ENCODE measurements at places on chromosomes 13 and 19.
A peak's percentile ranks its signal among the peaks of the same experiment; 100 is the strongest.

DNA sequence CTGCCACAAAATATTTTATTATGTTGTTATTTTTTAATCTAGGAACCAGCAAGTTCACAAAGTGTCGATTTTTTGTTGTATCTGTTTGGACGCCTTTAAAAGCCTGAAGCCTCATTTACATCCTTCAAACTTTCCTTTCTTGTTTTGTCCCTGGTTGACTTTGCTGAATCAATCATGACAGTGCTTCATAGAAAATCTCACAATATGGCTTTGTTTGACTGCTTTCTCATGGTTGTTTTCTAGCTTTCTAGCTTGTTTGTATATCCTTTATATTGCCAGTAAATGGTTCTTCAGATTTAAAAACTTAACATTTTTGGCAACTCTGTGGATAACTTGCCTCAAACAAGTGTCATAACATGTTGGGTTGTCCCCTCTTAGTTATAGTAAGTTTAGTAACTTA lies 84.1 kb upstream of the ATXN8OS start:
- DNase-seq, result no peak

DNA sequence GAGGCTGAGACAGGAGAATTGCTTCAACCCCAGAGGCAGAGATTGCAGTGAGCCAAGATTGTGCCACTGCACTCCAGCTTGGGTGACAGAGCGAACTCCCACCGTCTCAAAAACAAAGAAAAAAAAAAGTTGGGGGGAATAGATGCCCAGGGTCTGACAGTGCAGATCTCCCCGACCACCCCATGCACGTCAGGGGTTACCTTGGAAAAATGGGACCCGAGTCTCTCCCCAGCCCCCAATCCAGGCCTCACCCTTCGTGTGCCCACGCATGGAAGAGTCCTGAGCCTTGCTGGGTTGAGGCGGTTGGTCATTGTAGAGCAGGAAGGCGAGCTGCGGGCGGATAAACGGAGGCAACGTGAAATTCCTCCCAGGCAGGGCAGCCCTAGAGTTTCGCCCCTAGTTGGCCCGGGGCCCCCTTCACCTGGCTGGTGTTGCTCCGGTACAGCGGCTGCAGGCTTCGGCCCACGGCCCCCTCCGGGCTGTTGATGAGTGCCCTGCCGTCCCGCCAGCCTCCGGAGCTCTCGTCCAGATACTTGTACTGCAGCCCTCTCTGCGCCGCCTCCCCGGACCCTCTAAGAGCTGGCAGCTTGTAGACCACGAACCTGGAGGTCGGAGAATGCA lies 588 bp downstream of the DNASE2 start:
- DNase-seq, result no peak

- DNase-seq, result no peak
Observed at GRCh38 chr13:48192411-48192935, 40.5 kb upstream of the ITM2B start.

GRCh38 chr19:45817725-45818301 lies 2.7 kb upstream of the RSPH6A start:
- no peak for DNase-seq

DNA sequence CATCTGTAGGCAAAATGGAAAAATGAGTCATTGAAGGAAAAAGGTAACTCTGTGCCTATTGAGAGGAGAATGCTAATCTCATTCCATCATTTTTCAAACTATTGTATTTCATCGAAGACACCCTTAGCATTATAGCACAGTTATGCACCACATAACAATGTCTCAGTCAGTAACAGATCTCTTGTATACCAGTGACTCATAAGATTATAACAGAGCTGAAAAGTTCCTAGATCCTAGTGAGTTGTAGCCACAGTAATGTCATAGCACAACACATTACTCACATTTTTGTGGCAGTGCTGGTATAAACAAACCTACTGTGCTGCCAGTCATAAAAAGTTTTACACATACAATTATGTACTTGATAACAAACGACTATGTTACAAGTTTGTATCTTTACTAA lies 1077.6 kb downstream of the DIAPH3 start:
- no peak for DNase-seq

- DNase-seq, result no peak
Observed at GRCh38 chr13:70297189-70297616, 189.0 kb upstream of the KLHL1 start.

DNA sequence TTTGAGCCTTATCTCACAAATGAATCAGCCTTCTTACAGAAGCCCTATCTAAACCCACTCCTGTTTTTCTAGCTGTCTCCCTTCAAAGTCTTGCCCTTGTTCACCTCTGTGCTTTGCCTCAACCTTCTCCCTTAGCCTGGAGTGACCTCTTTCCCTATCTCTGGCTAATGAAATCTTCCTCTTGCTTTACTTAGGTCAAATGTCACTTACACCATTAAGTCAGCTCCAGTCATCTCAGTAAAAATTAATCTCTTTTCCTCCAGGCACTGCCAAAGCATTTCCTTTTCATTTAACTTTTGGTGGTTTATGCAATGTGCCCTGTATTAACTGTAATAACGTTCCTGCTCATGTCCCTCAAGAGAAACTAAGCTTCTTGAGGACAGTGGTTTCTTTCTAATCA lies 596.5 kb upstream of the MIR17HG start:
- DNase-seq, result no peak

DNA sequence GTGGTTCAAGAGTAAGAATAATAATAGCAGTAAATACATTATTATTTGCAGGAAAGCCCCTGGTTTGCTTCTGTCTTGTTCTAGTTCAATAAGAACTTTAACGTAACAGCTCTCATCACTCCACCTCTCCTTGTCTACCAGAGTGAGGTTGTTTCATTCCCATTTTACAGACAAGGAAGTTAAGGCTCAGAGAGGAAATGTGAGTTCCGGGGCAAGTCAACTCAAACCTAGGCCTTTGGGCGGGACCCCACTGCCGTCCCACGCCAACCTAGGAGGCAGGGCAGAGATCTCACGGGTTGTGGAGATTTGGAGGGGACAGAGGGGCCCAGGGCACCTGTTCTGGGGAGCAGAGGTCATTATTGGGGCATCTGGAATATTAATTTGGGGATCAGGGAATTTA lies 1.5 kb downstream of the MAP4K1 start:
- DNase-seq, result no peak

- DNase-seq, result no peak
Observed at GRCh38 chr19:20669263-20669662, 7.9 kb upstream of the ZNF626 start.

DNA sequence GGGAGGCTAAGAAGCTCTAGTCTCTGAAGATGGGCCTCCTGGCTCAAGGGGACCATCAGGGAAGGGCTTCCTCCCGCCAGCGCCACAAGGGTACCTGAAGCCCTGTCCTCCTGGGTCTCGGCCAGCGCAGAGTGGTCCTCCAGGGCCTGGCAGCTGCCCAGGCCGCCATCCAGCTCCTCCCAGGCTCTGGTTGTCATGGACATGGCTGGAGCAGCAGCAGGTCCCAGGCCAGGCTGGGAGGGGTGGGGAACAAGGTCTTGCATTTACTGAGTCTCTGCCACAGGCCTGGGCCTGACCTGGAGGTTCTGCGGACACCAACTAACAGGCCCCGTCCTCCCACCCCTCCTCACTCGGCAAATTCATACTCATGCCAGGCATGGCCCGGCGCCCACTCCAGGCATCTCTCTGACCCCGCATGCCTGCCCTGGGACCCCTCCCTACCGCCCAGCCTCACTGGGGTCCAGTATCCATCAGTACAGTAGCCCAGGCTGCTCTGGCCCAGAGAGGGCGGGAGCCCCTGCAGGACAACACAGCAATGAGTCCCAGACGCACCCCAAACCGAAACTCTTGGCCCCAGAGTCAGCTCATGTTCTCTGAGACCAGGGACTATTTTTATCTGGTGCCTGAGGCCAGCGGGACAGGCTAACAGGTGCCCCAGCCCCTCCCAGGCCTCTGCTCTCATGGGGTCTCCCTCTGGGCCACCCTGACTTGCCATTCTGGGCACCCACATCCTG lies 938 bp downstream of the JSRP1 start:
- no peak for DNase-seq

GRCh38 chr19:30665449-30665848 lies 293.3 kb downstream of the ZNF536 start:
- DNase-seq, result no peak

DNA sequence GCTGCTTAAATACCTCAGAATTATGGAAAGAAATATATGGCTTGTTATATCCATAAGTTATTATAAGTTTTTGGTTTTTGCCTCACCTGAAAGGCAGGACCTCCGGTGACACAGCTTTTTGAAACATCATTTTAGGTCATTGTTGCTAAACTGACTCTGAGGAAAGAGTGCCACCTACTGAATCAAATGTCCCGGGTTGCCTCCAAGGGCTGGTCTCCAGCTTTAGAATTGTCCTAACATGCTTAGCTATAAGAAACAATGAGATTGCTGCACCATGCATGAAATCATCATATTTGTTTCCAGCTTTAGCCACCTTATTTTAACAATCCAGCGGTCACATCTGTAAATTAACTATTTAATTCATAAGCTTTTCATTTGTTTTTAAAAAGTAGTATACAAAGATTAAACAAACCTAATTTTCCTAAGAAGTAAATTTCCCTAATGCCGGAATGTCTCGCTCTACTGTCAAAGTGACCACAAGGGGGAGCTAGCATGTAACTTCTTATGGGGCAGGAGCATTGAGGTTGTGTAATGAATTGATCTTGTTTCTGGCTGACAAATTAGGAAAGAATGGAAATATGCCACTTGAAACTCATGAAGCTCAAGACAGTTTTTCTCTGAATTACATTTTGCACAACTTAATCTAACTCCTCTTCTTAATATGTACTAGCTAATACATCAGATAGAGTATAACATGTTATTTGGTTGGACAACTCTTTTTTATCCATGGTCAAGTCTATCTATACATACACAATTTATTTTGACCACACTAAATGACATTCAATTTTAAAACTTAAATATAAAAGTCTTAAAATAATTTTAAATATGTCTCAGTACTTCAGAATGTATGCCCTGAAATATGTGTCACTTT lies 6.7 kb upstream of the PCDH17 start:
- DNase-seq, result no peak

- DNase-seq, result peak; percentile 1
Observed at GRCh38 chr13:97434397-97435201, 630 bp downstream of the RAP2A start.

GRCh38 chr13:114099191-114099590 lies 33.2 kb downstream of the RASA3 start:
- no peak for DNase-seq

DNA sequence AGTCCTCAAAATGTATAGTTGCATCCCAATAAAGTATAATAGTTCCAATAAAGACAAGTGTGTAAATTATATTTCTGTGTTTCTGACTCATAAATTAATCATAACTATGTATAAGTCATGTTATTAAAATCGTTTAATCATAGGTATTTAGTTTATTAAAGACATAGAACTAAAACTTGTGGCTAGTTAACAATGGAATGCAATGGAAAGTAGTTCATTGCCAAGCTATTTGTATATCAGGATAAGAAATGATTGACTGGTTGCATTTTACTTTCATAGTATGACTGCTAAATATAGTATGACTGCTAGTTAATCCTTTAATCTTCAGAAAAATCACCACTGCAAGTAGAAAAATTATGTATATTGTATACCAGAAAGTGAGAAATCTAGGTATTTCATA lies 16.9 kb downstream of the COG3 start:
- no peak for DNase-seq

DNA sequence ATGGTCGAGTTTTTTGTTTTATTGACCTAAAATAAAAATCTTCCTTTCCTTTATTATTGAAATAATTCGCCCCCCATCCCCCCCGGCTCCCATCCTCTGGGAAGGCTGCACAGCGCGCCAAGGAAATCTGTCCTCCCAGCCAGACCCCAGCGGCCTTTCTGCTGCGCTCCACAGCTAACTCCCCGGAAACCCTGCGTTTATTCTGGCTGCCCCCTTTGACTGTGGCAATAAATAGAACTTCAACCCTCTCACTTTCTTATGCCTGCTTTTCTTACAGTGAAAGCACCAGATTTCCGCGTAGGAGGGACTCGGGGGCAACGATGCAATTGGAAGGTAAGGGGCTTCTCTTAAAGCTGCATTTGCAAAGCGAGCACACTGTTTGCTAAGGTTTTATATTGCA lies 9.7 kb upstream of the C19orf12 start:
- DNase-seq, result no peak

- DNase-seq, result no peak
Observed at GRCh38 chr19:14337510-14337909, 43.7 kb upstream of the ADGRE5 start.

- no peak for DNase-seq
Observed at GRCh38 chr13:79779761-79780160, 298.8 kb downstream of the NDFIP2 start.

DNA sequence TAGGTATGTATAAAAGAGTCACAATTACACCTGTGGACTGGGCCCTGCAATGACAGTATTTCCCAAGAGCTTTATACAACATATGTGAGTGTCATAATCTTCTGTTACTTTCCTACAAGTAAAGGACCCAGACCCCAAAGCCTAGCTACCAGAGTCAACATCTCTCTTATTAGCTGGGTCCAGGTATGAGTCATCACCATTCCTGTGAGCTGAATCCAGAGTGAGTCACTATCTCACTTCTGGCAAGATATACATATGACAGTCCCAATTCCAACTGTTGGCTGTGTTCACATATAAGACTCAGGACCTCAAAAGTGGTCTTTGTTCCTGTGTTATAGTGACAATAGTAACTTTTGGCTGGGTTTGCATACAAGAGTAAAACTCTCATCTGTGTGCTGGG lies 46.7 kb downstream of the ZNF729 start:
- DNase-seq, result no peak

- no peak for DNase-seq
Observed at GRCh38 chr13:21115231-21115630, 53.8 kb upstream of the LATS2 start.
